ENCODE measurements at places on chromosomes 3 and 15.

GRCh38 chr15:68408971-68409370 is 23.0 kb downstream of the ITGA11 start:
- no peak for DNase-seq

DNA sequence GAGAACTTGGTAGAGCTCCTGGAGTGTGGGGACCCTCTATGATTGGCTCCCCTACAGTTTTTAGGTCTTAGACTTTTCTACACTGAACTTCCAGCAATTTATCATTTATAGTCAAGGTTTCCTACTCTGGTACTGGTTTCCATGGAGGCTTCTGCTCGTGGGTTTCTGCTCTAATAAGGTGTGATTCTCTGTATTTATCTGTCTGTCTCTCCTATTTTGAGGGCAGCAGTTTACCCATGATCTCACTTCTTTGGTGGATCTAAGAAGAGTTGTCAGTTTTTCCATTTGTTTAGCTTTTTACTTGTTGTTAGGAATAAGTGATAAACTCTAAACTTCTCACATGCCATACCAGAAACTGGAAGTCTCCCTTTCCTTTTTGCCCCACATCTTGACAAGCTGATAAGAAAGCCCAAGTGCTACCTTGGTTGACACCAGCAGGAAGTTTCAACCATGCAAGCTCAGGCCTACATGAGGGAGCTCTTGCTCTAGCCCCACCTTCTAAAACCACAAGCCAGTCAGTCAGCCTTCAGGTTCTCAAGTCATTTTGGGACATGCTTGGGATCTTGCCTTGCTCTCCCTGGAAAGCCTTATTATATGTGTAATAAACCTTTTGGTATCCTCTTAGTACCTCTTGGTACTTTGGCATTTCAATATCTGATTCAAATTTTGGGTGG is 10.0 kb downstream of the TIMMDC1 start:
- no peak for DNase-seq

- DNase-seq = no peak
These were observed 47.9 kb downstream of the CORO2B start for GRCh38 chr15:68626739-68627138.

DNA sequence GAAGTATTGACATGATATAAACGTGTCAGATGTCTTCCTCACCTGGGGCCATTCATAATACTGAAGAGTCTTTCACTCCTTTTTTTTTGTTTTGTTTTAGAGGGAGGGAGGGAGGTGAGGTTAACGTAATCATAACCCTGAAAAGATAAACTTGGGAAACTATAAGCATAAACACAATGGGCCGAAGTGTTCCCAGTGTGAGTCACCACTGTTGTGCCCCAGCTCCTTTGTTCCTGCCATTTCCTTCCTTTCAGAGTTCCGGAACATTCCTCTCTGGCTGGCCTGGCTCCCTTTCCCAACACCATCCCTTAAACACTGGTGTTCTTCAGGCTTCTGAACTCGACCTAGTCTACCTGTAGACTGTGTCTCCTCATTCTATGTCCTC is 18.6 kb downstream of the PLD1 start:
- no peak for DNase-seq

GRCh38 chr3:66039590-66039887 is 821 bp upstream of the MAGI1 start:
- no peak for DNase-seq

GRCh38 chr15:75204340-75205063 is 2.8 kb downstream of the C15orf39 start:
- DNase-seq = peak; percentile 80

DNA sequence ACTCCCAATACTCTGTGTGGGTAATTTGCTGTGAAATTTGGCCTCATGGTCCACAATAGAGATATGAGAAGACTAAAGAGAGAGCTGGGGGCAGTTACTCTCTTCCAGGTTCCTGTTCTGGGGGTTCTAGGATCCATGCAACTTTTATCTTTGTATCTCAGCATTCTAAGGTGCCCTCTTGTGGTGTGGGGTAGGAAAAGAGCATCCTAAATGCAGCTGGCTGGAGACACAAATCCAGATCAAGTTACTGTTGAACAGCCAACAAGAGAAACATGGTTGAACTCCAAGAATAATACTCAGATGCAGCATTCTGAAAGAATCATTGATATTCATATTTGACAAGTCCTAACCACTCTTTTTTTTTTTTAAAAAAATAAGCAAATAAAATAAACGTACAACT is 238.2 kb downstream of the GREM1 start:
- no peak for DNase-seq

- DNase-seq = no peak
These were observed 183.3 kb downstream of the PDE8A start for GRCh38 chr15:85164841-85165466.

GRCh38 chr15:73991260-73991659 is 835 bp downstream of the STOML1 start:
- no peak for DNase-seq

DNA sequence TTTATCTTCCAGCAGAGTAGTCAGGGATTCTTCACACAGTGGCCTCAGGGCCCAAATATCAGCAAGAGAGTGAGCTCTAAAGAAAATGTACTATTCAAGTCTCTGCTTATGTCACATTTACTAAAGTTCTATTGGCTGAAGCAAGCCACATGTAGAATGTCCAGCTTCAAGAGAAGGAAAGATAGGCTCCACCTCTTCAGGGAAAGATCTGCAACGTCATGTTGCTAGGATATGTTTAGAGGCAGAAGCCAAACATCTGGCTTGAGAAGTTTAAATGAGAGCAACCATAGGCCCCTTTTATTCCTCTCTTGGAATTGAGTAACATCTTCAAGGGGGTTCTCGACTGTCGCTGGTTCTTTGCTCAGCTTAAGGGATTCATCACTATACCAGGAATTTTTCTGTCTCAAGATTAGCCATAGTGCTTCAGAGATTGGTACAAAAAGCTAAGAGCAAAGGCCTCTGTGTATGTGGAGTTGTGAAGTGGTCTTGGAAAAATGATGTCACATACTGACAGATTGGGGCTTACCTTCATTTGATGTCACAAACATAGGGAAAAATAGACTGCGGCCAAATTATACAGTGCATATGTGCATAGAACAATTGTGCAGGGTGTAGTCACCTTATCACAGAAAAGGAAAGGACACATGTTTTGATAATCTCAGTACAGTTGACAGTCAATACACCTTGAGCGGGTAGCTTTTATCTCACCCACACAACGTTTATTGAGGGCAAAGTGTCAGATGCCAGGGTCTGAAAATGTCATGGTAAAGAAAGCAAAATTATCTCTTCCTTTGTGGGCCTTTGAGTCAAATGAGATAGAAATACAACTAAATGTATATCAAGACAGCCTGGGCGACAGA is 11.3 kb upstream of the THRB start:
- no peak for DNase-seq

DNA sequence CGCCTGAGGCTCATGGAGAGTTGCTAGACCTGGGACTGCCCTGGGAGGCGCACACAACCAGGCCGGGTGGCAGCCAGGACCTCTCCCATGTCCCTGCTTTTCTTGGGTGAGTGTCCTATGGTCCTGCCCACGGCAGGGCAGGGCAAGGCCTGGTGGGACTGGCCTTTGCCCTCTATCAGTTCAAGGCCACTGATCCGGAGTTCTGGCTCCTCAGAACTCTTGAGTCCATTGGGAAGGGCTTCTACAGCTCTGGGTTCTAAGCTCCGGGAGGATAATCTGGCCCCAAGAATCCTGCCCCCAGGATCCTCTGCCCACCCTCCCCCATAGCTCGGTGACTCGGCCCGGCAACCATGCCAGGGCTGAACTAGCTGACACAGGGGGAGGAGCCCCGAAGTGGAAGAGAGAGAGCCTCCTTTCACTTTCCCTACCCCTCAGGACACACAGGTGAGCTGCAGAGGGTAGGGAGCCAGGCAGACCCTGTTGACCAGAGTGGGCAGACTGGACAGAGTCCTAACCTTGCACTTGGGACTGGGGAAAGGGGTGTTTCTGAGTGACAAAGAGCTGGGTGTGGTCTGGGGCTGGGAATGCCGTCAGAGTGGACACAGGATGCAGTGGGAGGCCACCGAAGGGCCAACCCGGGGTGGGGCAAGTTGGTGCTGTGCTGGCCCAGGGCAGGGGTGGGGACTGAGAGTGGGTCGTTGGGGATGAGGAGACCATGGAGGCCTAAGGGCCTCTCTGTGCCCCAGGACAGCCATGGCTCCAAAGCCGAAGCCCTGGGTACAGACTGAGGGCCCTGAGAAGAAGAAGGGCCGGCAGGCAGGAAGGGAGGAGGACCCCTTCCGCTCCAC is 664 bp downstream of the PARP3 start:
- peak; percentile 56 for DNase-seq

GRCh38 chr3:71784914-71785531 is at the start of gene PROK2:
TSS of gene PROK2 (minus strand) at chr3:71785148. CDS start at chr3:71785052, 96 bp downstream.
- peak; percentile 30 for DNase-seq

DNA sequence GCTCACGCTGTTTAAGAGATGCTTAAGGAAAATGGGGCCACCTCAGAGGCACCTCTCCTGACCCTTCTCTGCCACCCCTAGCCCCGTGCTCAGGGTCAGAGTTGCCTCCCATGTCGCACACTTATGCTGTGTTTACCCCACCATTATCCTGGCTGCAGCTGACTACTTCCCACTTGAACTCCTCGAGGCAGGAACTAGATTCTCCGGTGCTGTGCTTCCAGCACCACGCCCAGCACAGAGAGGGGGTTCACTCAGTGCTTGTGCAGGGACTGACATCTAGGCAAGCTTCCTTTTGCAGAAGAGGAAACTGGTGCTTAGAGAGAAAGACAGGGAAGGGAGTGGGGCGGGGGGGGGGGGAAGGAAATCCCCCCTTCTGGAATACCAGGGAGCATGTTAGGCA is 340.1 kb downstream of the RORA start:
- no peak for DNase-seq

GRCh38 chr3:58672451-58672850 is 5.9 kb upstream of the FAM3D start:
- no peak for DNase-seq

- DNase-seq = no peak
These were observed 65.2 kb upstream of the CDAN1 start for GRCh38 chr15:42802168-42802567.

DNA sequence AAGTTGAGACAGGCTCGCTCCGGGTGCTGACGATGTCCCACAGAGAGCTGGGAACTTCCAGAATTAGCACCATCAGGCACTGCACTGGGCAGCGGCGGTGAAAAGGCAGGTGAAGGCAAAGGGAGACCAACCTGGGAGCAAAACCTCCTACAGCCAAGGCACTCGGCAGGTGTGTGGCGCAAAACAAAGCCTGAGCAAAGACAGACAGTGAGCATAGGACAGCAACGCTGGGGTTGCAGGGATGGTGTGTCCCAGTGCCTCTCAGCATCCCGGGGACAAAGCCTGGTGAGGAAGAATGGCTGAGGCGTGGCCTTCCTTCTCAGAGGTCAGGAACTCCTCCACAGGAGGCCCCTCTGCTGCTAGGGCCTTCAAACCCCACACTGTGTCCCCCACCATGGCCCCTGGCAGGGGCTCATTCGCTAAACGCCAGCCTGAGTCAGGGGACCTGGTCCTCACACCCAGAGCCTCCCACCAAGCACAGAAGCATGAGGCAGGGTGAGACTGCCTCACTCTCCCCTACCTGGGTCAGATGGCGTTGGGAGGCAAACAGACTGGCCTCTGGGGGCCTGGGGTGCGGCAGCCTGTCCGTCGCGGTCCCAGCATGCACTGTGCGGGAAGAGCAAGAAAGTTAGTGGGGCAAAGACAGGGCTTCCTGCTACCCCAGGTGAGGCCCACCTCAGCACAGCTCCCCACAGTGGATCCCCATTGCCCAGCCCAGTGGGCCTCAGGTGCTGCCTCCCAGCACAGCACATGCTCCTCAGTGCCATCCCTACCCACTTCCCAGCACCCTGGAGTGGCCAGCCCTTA is 44.1 kb upstream of the LINGO1 start:
- DNase-seq = no peak

DNA sequence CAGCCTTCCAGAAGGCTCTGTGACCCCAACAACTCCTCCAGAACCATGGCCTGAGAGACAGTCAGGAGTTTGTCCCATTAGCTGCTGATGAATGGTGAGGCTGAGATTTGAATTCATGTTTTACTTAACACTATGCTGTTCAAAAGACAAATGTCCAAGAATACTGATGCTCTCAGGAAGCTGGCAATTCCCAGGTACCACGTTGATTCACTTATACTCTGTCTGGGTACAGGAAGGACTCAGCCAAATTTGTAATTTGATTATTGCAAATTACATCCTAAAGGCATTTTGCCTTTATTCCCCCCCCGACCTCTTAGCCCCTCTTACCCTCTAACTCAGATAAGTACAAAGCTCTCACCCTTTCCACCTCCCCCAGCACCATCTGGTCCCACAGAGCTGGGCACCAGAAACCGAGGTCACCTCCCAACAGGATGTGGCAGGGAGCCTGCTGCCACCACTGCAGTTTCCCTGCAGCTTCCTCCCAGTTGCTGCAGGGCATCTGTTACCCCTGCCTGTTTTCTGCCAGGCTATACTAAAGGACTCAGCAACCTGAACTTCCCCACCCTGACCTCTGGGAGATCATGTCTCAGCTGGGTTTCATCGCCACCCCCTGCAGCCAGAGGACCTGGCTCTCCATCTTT is 33.6 kb downstream of the EAF1 start:
- no peak for DNase-seq

- no peak for DNase-seq
These were observed 102.0 kb upstream of the PLXNA1 start for GRCh38 chr3:126880901-126881300.

DNA sequence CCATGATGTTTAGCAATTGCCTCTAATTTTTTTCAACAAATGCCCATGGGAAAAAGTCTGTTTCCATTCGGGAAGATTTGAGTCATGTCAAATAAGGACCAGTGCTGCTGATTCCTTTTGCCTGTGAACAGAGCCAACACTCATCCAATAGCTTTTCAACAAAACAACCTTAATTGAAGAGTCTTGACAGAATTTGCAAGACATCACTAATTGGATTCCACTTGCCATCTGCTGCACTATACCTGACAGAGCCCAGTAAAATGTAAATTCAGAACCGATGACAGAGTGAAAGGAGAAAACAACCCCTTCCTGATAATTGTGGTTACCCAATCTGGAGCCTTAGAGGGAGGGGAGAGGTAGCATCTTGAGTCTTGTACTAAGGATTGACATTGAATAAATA is 426.7 kb downstream of the AGBL1 start:
- DNase-seq = no peak

DNA sequence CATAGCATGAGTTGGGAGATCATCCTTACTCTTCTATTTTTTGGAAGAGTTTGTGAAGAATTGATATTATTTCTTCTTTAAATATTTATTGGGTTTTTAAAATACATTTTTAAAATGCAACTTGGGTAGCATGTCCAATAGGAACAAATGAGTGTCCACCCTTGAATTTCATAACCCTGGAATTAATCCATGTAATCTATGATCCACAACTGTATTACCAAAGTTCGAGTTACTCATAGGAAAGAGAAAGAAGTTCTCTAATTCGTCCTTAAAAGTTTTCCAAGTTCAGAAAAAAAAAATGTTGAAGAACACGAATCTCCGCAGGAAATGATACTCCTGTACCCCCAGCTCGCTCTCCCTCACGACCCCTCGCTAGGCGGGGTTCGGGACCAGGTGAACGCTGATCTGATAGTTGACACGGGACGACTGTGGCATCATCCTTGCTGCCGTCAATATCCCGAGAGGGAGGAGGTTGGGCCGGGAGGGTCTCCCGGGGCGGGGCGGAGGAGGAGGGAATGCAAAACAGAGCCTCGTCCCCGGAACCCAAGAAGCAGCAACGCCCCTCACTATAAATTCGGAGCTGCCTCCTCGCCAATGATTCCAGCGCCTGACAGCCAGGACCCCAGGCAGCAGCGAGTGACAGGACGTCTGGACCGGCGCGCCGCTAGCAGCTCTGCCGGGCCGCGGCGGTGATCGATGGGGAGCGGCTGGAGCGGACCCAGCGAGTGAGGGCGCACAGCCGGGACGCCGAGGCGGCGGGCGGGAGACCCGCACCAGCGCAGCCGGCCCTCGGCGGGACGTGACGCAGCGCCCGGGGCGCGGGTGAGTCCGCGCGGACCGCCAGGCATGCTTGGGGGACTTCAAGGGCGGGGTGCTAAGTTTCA is at the start of gene AGTR1:
TSS of gene AGTR1 (plus strand) at position 598 of the 884 bp plus-strand sequence. CDS start 43,133 bp downstream, outside the sequence.
- no peak for DNase-seq

Measured in activated T-cell treated with anti-CD3 and anti-CD28 coated beads for 24 hours (primary cell).